Pancreas (tissue), 10 donors: ENCODE measurements at places on chromosomes 3 and 15. TPM values are rescaled to one million over a fixed set of nuclear protein-coding genes. Genes with fewer than 3 reads are reported as not detected.

Gene SLC22A14
- total RNA-seq, result not detected

DNA sequence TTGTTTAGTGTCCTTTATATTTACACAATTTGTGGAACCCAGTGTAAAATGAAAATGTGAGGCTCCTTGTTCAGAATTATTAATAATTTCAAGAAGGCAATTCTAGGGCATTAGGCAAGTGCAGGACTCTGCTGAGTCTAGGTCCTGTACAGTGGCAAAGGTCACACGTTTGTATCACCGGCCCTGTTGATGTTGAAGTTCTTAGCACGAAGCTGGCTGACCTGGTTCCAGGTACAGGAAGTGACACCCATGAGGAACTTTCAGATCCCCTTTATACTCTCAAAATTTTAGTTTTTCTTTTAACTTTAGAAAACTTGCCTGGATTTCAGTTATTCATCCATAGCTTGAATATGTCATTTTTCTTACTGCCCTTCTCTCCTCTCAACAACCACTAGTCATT is 349.4 kb downstream of the CNTN6 start:
- no peaks in the 10 kb centered on the region for H3K4me1 ChIP-seq
- H3K36me3 ChIP-seq, result no peaks in the 10 kb centered on the region
- DNase-seq, result no peak
- no peak overlapping the region for H3K4me3 ChIP-seq
- H3K27ac ChIP-seq, result no peak overlapping the region

GRCh38 chr3:76990606-76991005 is 49.3 kb upstream of the ROBO2 start:
- no peak overlapping the region for H3K27ac ChIP-seq
- H3K27me3 ChIP-seq, result no peaks in the 10 kb centered on the region
- no peak overlapping the region for H3K4me3 ChIP-seq
- no peaks in the 10 kb centered on the region for H3K36me3 ChIP-seq
- no peak for DNase-seq

DNA sequence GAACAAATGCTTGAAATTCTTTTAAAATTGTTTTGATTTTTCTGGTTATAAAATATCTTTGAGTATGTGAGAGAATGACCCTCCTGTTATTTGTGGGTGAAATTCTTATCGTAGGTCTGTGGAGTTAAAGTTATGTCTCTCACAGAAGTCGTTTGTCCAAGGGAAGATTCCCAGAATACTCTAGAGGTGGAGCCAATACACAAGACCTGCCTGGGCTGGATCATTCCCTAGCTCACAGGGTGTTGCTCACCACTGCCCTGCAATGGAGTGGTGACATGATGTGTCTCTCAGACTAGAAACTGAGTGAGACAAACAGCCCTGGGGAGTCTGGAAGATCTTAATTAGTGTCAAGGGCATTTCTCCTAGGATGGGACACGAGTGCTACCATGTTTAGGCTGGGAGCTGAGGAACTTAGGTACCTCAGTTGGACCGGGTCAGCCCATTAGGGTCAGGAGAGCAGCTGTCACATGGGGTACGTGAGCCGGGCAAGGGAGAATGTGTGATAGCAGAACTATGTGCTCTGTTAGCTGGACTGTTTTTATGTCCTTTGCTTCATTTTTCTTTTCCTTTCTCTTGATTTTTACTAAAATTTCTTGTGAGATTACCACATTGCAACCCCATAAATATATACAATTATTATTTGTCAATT is 53.6 kb upstream of the MYO5C start:
- no peaks in the 10 kb centered on the region for H3K4me1 ChIP-seq
- no peak for DNase-seq
- H3K4me3 ChIP-seq, result no peak overlapping the region
- no peaks in the 10 kb centered on the region for H3K36me3 ChIP-seq

GRCh38 chr15:52139599-52140462 is 27.3 kb upstream of the BCL2L10 start:
- DNase-seq, result peak; percentile 62
- peaks cover 21% of the 10 kb centered on the region for H3K4me1 ChIP-seq
- no peak overlapping the region for H3K27ac ChIP-seq
- no peak overlapping the region for H3K4me3 ChIP-seq
- peaks cover 5% of the 10 kb centered on the region for H3K36me3 ChIP-seq

DNA sequence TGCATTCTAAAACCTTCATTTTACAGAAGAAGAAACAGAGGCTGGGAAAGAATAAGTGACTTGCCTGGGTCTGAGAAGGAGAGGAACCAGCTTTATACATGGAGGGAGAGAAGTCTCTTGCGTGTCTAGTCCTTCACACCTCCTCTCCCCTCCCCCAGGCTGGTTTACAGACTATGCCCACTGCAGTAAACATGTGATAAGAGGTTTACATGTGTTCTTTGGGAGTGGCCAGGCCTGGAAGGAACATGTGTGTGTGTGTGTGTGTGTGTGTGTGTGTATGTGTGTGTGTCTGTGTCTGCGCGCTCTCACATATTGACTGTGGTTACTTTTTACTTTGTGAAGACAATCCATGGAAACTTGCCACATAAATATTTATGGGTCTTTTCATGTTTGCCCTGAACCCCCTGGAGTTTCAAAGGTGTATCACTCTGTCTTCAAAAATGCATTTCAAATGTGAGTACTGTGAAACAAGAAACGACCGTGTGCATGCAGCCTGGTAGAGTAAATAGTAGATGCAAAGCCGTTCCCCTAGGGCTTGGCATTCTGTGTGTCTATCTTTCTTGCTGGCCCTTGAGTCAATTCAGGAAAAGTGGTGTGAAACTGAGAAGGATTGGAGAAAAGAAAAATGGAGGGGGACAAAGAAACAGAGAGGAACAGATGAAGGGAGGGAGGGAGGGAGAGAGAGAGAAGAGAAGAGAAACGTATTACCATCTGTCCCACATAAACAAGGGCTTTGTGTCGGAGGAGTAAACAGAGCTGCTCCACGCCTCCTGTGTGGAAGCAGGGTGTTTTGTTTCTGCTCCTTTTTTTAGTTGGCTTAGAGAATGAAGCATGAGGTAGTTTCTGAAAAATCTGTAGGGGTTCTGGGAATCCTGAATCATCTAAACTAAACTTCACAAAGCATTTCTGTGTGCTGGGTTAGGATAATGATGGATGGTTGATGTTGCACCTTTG is 51.7 kb downstream of the CLDN11 start:
- no peaks in the 10 kb centered on the region for H3K36me3 ChIP-seq
- peaks cover 5% of the 10 kb centered on the region for H3K27me3 ChIP-seq
- H3K27ac ChIP-seq, result no peak overlapping the region
- no peak for DNase-seq
